ENCODE measurements at places on chromosomes 16 and 17.

- no peak for DNase-seq
Observed at GRCh38 chr16:82328881-82329469, 159.0 kb upstream of the MPHOSPH6 start.

DNA sequence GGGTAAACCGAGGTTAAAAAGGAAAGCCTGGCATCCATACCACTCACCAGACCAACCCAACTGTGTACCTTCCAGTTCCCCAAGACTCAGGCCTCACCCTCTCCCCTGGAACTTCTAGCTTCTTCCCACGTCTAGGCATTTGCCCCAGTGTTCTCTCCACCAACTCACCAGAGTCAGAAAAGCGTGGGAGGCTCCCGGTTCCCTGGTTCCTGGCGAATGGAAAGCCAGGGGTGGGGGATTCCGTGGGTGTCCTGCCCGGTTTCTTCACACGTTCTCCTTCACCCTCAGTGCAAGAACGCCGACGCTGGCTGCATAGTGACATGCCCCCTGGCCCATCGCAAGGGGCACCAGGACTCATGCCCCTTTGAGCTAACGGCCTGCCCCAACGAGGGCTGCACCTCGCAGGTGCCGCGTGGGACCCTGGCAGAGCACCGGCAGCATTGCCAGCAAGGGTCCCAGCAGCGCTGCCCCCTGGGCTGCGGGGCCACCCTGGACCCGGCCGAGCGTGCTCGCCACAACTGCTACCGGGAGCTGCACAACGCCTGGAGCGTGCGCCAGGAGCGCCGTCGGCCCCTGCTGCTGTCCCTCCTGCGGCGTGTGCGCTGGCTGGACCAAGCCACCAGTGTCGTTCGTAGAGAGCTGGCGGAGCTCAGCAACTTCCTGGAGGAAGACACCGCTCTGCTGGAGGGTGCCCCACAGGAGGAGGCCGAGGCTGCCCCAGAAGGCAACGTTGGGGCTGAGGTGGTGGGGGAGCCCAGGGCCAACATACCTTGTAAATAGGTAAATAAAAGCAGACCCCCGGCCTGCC lies 1.7 kb downstream of the RNF151 start:
- DNase-seq = no peak

DNA sequence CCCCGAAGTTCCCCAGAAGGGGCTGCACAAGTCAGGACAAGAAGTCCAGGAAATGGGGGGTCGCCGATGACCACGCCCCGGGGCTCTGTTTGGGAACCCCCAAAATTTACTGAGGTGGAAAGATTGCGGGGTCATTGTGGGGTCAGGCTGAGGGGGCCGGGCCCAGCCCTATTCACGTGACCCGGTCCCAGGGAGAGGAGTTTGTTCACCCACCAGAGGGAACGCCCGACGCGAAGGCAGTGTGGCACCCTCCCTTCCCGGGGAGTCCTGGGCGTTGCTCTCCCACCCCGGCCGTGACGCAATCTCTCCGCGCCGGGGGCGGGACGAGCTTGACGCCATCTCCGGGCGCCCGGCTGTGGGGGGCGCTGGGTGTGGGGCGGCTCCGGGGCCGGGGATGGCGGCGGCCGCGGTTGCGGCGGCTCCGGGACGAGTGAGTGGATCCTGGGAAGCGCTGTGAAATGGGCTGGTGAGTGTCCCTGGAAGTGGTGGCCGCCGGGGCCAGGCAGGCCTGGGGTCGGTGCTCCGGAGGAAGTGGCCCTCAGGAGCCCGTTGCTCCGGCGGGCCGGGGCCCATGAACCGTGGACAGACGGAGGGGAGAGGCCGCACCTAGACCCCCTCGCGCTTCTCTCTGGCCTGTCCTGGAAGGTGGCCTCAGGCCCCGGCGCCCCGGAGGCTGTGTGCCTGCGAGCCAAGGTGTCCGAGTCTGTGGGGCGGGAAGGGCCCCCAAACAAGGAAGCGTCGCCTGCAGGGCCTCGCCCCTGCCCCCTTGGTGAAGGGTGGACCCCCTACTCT lies at the start of gene ATXN1L:
Gene ATXN1L (plus strand): TSS at position 338 of the 792 bp plus-strand sequence. CDS start 3,765 bp downstream, outside the sequence.
- DNase-seq = peak; percentile 91

- no peak for DNase-seq
Observed at GRCh38 chr17:39793301-39793872, 55.6 kb downstream of the GRB7 start.

GRCh38 chr17:51245535-51245934 lies 14.3 kb downstream of the MBTD1 start:
- DNase-seq = no peak

DNA sequence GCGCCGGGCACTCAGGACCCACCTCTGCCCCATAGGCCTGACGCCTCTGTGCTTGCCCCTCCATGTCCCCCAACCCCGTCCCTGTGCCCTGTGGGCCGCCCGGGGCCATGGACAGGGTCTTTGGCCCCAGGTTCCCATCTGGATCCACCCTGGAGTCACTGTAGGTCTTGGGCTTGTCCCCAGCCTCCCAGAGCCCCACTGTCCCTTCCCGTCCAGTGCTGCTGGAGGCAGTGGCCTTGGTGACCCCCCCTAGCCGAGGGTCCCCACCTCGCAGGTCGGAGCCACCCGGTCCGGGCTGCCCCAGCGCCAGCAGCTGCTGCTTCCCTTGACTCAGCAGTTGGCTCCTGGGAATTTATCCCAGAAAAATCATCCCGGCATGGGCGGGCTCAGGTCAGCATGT lies 49.3 kb downstream of the ZFPM1 start:
- no peak for DNase-seq

DNA sequence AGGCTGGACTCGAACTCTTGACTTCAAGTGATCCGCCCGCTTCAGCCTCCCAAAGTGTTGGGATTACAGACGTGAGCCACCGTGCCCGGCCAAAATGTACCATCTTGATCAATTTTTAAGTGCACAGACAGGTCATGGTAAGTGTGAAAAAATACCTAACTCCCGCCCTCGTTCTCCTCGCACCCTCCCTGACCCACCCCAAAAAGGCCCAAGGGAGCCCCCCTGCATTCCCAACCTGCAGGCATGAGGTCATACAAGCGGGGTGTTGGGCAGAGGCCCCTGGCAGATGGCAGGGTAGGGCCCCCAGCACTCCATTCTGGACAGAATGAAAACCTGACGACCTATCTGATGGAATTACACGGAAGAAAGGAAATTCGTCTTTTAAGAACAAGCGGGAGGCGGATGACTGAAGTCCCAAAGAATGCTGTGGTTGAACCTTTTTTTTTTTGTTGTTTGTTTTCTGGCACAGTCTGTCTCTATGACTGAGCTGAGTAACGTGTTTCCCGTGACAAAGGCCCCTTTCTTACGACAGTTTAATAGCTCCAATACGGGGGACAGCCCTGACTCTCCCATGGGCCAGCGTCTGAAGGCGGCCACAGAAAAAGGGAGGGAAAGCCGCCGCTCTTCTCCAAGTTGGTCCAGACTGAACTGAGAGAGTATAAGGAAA lies 376.4 kb downstream of the SLC39A11 start:
- peak; percentile 92 for DNase-seq

Data from epithelial cell of esophagus (primary cell).